Cerebellar cortex (tissue), 1 donor: ENCODE measurements at places on chromosomes 7 and 10.

- DNase-seq = no peak
Observed at GRCh38 chr10:84225427-84226173, at the start of gene LRIT2. LRIT2 (minus strand) TSS chr10:84225544; CDS start chr10:84225520, 24 bp downstream.

GRCh38 chr7:93307131-93307660, 75.0 kb downstream of the VPS50 start:
- no peak for DNase-seq

- DNase-seq = peak; percentile 69
Observed at GRCh38 chr7:151875942-151876898, 695 bp downstream of the PRKAG2 start.

DNA sequence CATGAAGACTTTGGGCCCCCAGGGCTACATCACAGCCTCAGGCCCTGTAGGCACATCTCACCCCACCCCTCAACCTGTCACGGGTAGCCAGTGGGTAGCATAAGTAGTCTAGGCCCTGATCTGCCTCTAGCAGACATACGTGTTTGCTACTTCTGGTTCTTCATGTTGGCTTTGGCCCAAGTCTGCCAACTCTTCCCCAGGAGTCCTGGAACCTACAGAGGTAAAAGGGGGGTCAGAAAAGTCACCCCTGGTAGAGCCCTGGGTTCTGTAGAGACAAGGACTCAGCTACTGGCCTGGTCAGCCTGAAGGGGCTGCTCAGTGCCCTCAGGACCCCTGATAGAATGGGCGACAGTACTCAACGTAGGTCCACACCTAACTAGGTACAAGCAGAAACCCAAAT, 67.5 kb upstream of the UNC5B start:
- no peak for DNase-seq

GRCh38 chr10:23432166-23432565, 6.7 kb upstream of the OTUD1 start:
- DNase-seq = no peak

DNA sequence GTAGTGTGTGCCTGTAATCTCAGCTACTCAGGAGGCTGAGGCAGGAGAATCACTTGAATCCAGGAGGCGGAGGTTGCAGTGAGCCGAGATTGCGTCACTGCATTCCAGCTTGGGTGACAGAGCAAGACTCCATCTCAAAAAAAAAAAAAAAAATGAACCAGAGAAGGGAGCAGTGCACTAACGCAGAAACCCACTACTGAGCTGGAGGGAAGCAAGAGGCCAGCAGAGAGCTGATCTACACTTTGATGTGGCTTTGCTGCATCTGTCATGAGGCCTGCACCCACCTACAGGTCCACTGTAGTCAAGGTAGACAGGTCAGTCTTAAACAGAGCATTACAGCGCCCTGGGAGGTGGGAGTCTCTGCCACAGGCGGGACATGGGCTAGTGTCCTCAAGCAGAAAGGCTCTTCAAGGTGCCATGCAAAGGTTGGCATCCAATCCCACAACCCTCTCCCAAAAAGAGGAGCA, 30.0 kb downstream of the MAT1A start:
- DNase-seq = no peak
